ENCODE measurements at places on chromosomes 2 and 18.

- DNase-seq = no peak
These were observed 201.1 kb downstream of the MGAT5 start for GRCh38 chr2:134454931-134455330.

GRCh38 chr2:187544371-187545080 lies 9.7 kb downstream of the TFPI start:
- no peak for DNase-seq

DNA sequence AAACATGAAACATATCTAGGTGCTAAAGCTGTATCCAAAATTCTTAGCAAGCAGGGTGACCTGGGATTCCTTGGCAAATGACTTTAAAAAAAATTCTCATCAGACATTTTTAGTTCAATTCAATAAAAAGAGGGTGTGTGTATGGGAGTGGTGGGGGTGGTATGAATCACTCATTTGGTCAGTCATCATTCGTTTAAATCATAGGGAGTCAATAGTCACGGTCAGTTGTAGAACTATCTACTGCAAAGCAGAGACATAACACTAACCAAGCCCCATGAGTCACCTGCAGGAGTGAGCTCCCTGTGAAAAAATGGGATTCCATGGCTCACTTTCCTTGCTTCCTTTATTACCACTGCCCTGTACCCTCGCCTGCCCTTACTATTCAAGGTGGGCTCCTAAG lies 380.6 kb upstream of the TCF4 start:
- DNase-seq = no peak

GRCh38 chr18:69213842-69214241 lies 186.8 kb upstream of the DOK6 start:
- no peak for DNase-seq

GRCh38 chr2:54466870-54467269 lies 10.7 kb downstream of the SPTBN1 start:
- no peak for DNase-seq

DNA sequence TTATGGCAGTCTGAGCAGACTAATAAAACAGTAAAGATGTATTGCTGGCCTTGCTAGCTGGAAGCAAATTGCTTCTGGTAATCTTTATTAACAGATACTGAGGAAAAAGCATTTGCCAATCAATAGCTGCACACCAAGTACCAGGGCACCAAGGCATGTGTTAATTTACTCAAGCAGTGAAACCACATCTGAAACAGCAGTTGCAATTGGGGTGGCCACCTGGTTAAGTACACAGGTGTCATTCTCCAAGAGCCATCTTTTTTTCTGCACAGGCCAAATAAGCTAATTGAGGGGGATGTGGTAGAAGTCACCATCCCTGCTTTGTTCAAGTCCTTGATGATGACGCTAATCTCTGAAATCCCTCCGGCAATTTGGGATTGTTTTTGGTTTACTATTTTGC lies 8.6 kb upstream of the SEH1L start:
- no peak for DNase-seq

DNA sequence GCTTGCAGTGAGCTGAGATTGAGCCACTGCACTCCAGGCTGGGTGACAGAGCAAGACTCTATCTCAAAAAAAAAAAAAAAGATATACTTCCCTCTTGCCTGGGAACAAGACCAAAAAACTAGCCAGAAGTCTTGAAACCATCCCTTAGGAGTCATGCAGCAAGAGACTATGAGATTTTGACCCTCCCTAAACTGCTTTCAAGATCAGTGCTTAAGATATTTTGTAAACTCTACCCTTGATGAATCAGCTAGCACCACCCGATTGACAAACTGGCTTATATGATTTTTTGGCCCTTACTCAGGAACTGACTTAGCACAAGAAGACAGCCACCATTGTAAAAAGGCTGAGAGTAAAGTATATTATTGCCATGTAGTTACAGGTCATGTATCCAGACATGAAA lies 3.8 kb downstream of the SULT1C3 start:
- no peak for DNase-seq

GRCh38 chr18:70373042-70373519 lies 84.2 kb downstream of the SOCS6 start:
- no peak for DNase-seq

GRCh38 chr2:64562148-64562784 lies 38.1 kb downstream of the AFTPH start:
- no peak for DNase-seq

- DNase-seq = no peak
These were observed 273.5 kb downstream of the PIK3C3 start for GRCh38 chr18:42228581-42228980.

DNA sequence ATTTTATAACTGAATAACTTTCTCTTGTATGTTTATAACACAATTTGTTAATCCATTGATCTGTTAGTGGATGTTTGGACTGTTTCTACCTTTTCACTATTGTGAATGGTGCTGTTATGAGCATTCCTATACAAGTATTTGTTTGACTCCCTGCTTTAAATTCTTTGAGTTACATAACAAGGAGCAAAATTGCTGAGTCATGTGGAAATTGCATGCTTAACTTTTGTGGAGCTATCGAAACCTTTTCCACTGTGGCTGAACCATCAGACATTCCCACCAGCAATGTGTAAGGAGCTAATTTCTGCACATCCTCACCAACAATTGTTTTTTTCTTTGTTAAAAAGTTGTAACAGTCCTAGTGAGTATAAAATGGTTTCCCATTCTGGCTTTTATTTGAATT lies 415.5 kb downstream of the CBLN2 start:
- DNase-seq = no peak

- DNase-seq = no peak
These were observed 251.3 kb downstream of the PARD3B start for GRCh38 chr2:204796581-204796980.

DNA sequence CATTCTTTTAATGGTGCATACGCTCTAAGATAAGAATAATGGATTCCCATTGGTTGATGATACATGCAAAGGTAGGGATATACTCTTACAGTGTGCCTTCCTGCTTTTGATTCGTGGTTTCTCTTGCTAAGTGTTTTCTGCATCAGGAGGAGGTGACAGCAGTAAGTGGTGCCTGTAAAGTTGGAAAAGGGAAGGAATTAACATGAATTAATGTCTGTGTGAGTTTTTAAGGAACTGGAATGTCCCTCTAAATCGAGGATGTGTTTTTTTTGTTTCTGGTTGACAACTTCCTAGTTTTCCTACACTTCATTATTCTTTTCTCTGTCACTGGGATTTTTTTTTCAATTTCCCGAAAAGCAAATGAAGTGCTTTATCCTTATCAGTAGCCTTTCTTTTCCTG lies 54.4 kb downstream of the CRIM1 start:
- DNase-seq = no peak

GRCh38 chr2:133511679-133512078 lies 56.6 kb downstream of the NCKAP5 start:
- DNase-seq = no peak

- no peak for DNase-seq
These were observed 70.2 kb downstream of the CRIM1 start for GRCh38 chr2:36425608-36426355.

DNA sequence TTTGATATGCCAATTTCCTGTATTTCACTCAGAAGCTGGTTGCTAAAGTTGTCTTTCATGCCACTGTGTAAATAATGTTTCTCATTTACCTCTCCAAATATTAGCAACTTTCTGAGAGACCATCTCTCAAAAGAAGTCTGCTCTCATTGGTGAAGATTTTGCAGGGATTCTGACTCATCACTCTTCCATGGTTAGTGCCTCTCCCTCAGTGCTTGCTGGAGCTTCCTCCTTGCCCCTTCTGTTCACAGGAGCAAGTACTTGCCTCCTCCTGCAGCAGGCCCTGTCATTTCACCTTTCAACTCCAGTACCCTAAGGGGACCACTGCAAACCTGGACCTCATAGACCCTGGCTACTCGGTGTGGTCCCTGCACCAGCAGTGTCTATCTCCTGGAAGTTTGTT lies 168.8 kb downstream of the ZNF385B start:
- DNase-seq = no peak

- no peak for DNase-seq
These were observed 10.1 kb downstream of the EXOC6B start for GRCh38 chr2:72815655-72816278.

DNA sequence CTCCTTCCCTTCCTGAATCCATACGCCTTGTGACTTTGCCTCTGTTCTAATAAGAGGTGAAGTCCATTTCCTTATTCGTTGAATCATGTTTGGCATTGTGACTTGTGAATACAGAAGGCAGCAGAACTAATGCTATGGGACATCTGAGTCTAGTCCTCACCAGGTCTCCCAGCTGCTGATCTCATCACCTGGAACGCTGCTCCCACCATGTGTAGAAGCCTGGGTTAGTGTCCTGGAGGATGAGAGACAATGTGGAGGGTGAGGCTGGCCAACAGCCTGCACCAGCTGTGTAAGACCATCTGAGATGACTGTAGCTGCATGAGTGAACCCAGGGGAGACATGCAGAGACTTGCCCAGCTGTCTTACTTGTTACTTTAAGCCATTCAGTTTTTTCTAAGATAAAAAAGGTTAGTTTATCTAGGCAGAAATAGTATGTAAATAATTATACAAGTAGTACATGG lies 3.5 kb upstream of the HAAO start:
- no peak for DNase-seq

DNA sequence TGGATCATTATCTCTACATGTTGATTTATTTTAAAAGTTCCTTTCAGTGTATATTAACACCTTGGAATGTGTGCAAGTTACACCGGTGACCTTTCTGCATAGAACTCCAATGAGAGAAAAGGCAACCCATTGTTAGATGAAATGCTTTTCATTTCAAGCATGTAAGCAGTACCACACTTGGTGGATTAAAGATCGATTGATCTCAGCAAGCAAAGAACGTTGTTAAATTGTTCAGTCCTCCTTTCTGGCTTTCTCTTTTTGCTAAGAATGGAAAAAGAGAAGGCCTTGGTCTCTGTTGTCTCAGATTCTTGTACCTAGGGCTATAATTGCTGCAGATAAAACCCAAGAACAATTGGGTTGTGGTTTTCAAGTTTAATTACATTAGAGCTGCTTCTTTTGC lies 843.0 kb downstream of the DPP10 start:
- no peak for DNase-seq

DNA sequence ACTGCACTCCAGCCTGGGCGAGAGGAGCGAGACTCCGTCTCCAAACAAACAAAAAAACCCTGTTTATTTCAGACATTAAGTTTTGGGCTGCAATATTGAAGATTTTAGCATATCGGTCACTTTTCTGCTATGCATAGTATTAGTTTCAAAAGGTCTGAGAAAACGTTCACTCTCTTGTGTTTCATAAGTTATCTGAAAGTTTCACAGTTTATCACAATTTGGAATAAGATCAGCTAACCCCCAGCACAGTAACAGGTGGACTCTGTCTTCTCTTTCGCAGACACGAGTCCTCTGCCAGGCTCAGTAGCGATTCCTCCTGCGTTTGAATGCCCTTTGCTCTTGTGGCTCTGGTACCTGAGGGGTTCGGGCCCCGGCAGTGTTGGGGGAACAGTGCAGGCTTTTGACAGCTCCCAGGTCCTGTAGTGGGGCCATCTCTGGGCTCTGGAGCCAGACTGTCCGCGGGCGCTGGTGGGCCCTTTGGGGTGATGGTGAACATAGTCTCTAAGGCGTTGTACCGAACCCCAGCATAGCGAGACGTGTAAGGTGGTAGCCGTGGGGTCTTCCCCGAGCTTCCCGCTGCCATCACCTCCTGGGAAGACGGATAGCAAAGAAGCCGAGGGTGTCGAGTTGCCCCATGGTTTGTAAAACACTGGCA lies 20.4 kb downstream of the NFATC1 start:
- no peak for DNase-seq

- no peak for DNase-seq
These were observed 158.5 kb upstream of the REV1 start for GRCh38 chr2:99648178-99648844.

DNA sequence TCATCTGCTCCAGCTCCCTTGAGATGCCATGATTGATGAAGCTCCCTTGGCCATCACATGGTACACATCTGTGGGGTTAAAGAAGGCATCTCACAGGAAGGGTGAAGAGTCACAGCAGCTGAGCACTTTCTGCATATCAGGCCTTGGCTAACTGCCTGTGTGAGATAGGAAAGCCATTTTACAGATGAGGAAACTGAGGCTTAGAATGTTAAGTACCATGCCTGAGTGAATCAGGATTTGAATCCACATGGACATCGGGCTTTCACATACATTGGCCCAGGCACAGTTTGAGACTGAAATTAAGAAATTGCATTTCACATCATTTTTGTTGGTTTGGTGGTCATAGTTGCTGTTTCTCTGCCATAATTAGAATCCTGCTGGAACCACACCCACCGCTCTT lies 126.8 kb downstream of the BCL2L11 start:
- DNase-seq = no peak

DNA sequence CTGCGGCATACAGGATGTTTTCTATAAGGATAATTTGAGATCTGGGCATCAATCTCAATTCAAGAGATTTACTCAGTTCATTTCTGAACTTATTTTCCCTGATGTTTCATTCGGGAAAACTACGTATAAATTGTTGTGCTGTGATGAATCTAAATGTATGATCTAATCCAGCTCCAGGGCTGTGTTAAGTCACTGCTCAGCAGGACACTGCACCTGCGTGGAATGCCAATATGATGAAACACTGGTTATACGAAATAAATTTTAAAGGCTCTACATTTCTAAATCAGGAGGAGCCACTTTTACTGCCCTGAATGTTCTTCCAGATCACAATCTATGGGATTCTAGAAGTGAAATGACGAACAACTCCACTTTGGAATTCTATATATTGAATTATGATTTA lies 259.0 kb downstream of the HNMT start:
- DNase-seq = no peak

DNA sequence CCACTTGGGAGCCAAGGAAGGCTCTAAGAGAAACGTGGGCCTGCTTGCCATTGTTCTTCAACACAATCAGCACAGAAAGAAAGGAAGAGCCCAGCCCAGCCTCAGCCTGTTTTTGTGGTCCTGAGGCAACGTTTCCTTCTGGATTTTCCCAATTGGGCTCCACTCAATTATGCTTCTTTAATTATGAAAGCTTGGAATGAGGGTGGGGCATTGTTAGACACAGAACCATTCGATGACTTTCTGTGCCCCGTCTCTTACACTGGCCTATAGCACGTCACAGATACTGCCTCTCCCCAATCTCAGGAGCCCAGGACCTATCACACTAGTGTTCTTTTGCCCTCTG lies 207.4 kb downstream of the ZFP36L2 start:
- no peak for DNase-seq

DNA sequence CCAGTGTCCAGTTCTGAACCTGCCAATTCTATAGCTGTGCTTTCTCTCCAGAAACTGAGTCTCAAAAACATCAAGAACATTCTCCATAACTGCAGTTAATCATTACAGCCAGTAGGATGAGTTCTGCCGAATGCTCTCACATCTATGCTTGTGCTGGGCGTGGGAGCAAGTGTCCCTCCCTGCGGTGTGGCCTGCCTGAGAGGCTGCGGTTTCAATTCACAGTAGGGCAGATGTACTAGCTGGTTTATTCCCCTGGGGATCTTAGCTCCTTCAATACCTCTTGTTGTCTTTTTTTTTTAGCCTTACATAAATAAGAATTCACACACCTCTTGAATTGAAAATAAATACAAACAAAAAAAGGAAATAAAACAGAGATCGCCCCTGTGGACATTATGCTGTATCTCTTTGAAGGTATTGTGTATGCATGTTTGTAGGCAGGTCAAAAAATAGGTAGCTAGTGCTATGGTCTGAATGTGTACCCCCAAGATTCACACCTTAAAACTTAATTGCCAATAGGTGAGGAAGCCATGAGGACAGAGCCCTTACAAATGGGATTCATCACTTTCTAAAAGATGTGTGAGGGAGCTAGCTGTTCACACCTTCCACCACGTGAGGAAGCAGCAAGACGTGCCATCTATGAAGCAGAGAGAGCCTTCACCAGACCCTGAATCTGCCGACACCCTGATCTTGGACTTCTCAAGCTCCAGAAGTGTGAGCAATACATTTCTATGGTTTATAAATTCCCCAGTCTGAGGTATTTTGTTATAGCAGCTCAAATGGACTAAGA lies 74.3 kb downstream of the BCL2L11 start:
- DNase-seq = no peak
